ENCODE measurements at places on chromosomes 7 and 10.

- no peak for DNase-seq
Measured at GRCh38 chr7:93432130-93432529, 142.4 kb downstream of the CALCR start.

GRCh38 chr7:28858206-28858605, 99.9 kb downstream of the TRIL start:
- no peak for DNase-seq

DNA sequence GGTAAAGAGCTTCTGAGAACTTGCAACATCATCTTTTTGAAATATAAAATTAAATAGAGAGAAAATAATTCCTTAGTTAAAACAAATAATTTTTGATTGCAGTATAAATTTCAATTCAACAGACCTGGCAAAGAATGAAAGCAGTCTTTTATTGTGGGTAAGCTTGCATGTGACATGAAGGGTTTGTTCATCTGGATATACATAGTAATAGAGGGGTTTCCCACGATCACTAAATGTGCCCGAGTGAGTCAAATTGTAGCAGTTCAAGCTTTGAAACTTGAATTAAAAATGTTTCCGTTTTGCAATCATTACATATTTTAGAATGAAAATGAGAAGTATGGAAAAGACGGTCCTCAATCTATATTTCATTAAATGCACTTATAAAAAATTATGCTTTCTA, 658.4 kb upstream of the MBL2 start:
- DNase-seq = no peak

- no peak for DNase-seq
Measured at GRCh38 chr7:49775065-49775948, 1.9 kb downstream of the VWC2 start.

DNA sequence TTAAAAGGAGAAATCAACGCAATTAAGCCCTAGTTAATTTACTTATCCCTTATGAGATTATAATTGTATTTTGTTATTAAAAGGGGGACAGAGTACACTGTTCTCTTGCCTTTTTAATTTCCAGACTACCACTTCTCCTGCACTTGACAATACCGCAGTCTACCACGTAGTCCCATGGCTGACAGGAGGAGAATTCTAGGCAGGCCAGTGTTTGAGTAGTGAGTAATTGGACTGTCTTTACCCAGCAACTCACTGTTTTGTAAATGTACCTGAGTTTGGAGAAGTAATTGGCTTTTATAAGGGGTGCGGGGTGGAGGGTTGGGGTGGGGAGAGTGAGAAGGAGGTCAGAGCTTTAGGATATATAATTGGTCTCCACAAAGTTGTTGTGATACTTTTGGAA, 85.4 kb downstream of the CFTR start:
- no peak for DNase-seq

DNA sequence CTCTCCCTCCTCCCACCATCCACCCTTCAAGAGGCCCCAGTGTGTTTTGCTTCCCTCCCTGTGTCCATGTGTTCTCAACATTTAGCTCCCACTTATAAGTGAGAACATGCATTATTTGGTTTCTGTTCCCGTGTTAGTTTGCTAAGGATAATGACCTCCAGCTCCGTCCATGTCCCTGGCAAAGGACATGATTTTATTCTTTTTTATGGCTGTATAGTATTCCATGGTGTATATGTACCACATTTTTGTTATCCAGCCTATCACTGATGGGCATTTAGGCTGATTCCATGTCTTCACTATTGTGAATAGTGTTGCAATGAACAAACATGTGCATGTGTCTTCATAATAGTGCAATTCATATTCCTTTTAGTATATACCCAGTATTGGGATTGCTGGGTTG, 79.7 kb downstream of the MRPL32 start:
- DNase-seq = no peak

DNA sequence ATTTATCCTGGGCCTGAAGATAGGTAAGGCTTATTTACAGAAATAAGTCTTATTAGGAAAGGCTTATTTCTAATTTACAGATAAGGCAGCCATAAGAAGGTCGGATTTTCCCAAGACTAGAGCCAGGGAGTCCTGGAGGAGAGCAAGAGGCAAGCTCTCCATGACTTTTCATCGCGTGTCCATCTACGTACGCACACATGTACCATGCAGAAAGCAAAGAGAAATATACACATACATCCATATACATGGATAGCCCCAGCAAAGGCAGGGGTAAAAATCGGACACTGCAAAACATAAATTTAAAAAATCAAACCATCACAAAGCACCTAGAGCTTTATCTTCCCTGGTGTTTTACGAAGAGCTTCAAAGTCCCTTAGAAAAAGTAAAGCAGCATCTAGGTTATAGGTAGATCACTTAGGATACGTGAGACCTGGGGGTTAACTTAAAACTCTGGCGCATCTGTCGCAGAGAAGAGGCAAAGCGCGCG, 25.8 kb upstream of the ZRANB1 start:
- DNase-seq = no peak

GRCh38 chr10:86308056-86308455, 58.5 kb downstream of the GRID1 start:
- no peak for DNase-seq

DNA sequence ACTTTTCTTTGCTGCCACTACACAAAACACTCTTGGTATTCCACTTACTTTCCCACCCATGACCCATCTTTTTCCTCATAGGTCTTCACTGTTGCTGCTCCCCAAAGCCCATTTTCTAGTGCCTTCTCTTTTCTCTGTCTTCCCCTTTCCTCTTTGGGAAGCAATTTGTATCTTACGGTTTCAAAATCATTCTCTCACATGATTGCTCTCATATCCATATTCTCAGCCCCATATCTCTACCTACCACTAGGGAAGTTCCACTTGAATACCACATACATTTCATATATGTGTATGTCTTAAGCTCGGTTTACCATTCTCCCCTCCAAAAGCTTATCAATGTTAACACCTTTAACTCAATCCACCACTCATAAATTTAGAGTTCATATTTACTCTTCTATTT, 3.2 kb upstream of the UBE2D1 start:
- no peak for DNase-seq

DNA sequence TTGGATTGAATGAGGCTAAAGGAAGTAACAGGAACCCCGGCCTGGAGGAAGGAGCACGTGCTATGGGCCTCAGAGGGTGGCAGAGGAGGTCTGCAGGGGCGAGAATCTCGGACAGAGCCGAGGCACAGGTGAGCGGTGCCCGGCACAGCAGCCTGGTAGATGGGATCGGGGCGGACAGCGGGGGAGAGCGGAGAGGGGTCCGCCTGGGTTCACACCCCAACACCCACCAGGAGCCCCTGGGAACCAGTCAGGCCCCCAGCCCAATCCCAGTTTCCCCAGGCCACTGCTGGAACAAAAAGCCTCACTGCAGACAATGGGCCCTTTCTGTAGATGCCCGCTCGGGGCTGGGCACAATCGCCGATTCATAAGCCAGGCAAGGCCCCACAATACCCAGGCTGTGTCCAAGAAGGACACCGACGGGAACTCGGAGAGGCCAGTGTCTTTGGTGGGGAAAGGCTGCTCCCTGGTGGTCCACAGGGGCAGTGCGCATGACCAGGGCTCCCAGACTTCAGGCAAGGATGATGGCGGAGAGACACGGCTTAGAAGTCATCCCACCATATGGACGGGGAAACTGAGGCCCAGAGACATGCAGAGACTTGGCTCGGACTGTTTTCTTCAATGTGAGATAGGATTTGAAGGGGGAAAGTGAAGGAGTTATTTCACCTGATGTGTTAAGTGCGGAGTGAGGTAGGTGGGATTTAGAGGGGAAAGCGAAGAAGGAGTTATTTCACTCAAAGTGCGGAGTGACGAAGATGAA, 106.9 kb upstream of the GPR26 start:
- peak; percentile 60 for DNase-seq

- no peak for DNase-seq
Measured at GRCh38 chr7:22860337-22860736, 37.7 kb upstream of the TOMM7 start.

DNA sequence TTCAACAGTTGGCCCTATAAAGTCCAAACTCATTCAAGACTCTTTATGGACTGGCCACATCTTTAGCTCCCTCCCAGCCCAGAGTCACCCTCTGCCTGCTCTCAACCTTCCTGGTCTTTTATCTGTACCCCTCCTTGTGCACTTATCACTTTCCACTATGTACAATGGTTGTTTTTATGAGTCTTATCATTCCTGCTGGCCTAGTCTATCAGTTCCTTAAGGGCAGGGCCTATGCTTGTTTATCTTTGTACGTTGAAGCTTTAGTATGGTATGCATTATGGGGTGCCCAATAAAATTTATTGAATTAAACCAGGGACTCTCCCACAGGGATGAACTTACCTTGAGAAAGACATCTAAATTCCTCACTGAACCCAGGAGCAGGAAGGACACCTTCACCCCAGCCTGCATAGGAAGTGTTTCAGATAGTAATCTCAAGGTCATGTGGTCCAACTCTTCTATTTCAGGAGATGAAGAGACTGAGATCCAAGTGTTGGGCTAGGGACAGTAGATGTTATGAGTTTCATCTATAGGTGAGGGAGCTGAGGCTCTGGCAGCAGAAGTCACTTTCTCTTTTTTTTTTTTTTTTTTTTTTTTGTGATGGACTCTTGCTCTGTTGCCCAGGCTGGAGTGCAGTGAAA, 13.3 kb upstream of the PDCD4 start:
- DNase-seq = no peak

- no peak for DNase-seq
Measured at GRCh38 chr10:4867520-4868356, 41.7 kb downstream of the AKR1E2 start.

DNA sequence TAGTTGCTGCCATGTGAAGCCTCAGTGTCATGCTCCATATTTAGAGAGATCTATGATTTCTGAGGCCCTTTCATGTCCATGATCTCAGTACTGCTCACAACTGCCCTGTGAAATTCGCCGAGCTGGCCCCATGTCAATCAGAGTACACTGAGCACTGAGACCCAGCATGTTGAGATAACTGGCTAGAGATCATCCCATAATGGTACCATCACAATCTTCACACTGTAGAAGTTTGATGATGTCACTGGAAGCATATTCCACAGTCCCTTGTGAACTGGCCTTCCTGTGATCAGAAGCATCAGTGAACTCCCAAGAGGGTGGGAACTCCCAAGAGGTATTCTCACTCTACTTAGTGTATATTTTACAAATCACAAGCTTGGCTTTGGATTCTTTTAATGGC, 116.0 kb downstream of the EGFR start:
- no peak for DNase-seq

- peak; percentile 45 for DNase-seq
Measured at GRCh38 chr10:23368816-23369640, 24.4 kb upstream of the C10orf67 start.

- DNase-seq = no peak
Measured at GRCh38 chr7:122337011-122337410, 32.5 kb upstream of the FEZF1 start.

DNA sequence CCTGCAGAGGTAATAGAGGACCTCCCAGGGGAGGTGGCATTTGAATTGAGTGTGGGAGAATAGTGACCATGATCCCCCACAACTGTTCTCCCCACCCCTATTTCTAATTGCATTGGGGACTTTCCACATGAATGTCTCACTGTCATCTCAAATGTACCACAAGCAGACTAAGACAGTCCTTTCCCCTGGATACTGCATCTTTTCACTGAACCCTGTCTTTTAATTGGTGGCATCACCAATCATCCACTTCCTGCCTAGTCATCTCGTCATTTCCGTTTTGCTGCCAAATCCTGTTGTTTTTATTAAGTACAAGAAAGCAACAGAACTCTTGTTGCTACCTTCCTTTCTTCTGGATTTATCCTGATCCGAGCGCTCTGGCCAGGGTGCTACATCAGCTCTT, 120.3 kb downstream of the NRP1 start:
- peak; percentile 16 for DNase-seq

- DNase-seq = no peak
Measured at GRCh38 chr7:69619054-69619453, 20.8 kb downstream of the AUTS2 start.

- DNase-seq = peak; percentile 70
Measured at GRCh38 chr7:3120513-3120912, 76.8 kb upstream of the CARD11 start.

- peak; percentile 8 for DNase-seq
Measured at GRCh38 chr10:14173391-14173705, 157.4 kb downstream of the FRMD4A start.

GRCh38 chr7:140601566-140602174, 38.9 kb downstream of the DENND2A start:
- DNase-seq = no peak

- no peak for DNase-seq
Measured at GRCh38 chr7:108384716-108385483, 71.3 kb downstream of the NRCAM start.

DNA sequence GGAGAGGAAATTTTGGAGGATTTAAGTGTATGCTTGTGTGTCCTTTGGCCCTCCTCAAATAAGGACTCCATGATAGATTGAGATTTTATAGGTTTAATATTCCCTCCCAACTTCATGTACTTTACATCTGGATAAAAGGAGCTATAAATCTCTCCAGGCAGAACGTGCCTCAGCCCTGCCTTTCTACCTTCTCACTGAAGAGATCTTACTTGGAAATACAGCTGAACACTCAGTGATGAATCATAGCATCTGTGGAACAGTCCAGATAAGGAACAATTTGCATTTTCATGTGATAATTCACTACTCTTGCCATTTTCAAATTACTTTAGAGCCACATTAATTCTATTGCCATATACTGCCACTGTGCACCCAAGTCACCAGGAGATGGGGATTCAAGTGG, 364.6 kb upstream of the PODXL start:
- DNase-seq = no peak

- DNase-seq = no peak
Measured at GRCh38 chr10:76778914-76779795, 858.5 kb downstream of the KCNMA1 start.

GRCh38 chr7:81819861-81820260, 50.0 kb upstream of the HGF start:
- DNase-seq = no peak

DNA sequence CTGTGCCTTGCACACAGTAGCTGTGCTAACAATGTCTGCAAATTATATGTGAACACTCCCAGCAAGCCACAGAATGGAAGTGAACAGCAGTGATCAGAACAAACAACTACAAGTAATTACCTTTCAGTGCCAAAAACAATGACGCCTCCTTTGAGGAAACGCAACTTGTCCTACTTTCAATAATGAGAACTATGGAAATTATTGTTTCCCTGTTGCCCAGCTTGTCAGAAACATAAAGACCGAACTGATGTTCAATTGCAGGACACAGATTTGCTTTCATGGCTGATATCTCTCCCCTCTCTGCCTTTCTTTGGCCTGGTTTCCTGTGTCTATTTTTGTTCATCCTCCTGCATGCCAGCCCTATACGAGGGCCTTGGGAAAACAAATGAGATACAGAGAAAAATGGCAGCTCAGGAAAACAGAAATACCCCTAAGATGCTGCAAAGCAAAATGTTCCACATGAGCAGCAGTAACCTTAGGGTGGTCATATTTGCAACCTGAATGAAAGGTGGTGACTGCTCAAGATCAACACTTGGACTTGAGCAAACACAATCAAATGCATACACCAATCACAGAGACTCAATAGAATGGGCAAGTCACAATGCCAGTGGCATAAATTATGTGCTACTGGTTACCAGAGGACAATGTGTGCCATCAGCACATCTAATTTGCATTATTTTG, 26.8 kb downstream of the COBL start:
- DNase-seq = no peak

GRCh38 chr10:110105873-110106272, 98.1 kb downstream of the ADD3 start:
- no peak for DNase-seq
